ENCODE measurements at places on chromosomes 13 and 19.

DNA sequence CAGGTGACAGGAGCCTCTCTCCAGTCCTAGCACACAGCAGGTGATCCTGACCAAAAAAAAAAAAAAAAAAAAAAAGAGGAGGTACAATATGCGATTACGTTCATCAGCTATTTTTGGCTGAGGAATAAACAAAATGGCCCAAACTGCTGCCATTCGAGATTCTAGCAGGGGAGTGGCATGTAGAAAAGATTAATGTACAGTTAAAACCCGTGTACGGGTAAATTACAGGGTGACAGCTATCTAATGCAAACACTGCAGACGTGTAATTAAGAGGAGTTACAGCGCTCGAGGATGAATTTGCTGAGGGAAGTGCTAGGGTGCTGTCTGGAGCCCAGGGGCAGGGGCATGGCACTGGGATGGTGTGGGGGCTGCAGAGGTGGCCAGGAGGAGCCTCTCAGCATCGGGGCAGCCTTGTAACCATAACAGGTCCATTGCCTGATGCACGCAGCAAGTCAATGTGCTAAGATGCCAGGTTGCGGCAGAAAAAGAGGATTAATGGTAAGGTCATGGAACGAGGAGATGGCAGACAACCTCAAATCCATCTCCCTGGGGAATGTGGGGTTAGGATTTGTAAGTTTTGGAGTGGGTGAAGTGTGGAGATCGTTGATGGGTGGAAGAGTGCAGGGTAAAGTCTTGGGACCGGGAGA, 17.4 kb downstream of the CHST8 start:
- no peak for DNase-seq

- no peak for DNase-seq
Observed at GRCh38 chr13:62908321-62908720, 1492.7 kb upstream of the PCDH20 start.

DNA sequence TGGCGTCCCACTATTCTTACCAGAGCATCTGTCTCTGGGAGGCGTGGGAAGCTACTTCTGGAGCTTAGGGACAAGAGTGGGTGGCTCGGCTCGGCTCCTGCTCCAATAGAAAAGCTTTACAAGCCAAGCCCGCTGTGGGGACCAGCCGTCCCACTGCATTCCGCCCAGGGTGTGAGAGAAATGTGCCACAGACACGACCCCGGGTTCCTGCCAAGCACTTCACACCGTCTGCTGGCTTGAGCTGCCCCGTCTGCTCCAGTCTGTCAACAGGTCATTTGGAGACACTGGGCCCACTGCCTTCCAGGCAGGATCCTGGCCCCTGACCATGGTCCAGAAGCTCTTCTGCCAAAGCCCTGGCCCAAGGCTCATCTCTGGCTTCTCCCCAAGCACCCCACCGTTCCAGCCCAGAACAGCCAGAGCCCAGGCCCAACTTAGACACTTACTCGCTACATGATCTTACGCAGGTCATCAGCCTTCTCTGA, 6.5 kb upstream of the FKRP start:
- DNase-seq = no peak

DNA sequence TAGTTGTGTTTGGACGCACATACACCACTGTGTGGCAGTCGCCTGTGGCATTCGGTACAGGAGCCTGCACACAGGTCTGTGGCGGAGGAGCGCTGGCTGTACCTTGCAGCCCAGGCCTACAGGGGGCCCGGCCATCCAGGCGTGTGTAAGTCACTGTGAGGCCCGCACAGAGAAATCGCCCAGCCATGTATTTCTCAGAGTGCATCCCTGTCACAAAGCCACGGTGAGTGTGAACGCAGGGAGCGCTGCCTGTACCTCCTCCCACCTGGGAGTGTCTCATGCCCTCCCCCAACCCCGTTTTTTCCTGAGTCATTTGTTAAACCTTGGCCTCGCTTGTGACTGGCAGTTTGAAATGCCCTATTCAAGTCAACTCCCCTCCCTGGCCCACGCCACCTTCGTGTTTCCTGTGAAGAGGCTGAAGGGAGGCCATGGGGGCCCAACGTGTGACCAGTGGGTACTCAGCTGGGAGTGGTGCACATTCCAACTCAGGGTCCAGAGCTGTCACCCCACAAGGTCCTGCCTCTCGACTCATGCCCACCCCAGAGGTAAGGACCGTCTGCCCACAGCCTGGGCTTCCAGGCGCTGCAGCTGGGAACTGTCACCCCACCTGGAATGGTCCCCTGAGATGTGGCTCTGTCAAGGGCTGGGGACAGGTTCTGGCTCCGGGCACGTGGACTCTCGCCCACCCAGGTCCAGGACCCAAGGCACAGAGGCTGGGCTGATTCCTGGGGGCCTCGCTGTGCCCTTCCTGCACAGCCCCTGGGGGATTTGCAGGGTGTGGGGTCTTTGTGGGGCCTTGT, 11.6 kb upstream of the RASA3 start:
- no peak for DNase-seq

GRCh38 chr19:4807188-4807587, 15.7 kb downstream of the FEM1A start:
- DNase-seq = no peak

DNA sequence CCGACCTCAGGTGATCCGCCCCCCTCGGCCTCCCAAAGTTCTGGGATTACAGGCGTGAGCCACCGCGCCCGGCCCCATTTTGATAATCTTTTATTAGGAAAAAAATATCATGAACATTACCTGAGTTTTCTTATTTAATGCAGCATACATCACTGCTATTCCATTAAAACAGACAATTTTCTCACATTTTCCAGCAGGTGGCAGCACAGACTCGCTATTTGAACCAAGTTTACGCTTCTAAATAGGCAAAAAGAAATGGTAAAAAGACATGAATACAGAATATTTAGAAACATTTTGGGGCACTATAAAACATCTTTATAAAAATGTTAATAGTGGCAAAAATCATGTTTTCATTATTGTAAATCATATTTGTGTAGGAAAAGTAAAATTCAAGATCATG, 903.1 kb downstream of the SLITRK6 start:
- DNase-seq = peak; percentile 20

- no peak for DNase-seq
Observed at GRCh38 chr13:24355103-24355502, 45.7 kb downstream of the C1QTNF9 start.

DNA sequence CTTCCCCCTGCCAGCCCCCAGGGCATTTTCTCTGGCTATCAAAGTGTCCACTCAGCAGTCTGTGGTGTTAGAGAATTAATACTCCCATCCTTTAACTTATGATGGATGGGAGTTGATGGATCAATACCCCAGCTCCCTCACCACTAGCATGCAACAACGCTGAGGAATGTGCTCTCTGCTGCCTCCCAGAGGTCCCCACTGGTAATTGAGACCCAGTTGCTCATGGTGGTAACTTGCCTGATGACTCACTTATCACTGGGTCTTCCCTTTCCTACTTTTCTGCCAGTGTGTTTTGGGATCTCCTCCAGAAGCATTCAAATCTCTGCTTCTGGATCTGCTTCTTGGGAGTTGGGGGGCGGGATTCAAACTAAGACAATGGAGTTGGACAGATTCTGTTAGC, 20.3 kb upstream of the CACNA1A start:
- DNase-seq = no peak

GRCh38 chr19:7326105-7326877, 22.4 kb upstream of the ARHGEF18 start:
- no peak for DNase-seq

- DNase-seq = no peak
Observed at GRCh38 chr13:21429211-21429610, 29.9 kb downstream of the ZDHHC20 start.

DNA sequence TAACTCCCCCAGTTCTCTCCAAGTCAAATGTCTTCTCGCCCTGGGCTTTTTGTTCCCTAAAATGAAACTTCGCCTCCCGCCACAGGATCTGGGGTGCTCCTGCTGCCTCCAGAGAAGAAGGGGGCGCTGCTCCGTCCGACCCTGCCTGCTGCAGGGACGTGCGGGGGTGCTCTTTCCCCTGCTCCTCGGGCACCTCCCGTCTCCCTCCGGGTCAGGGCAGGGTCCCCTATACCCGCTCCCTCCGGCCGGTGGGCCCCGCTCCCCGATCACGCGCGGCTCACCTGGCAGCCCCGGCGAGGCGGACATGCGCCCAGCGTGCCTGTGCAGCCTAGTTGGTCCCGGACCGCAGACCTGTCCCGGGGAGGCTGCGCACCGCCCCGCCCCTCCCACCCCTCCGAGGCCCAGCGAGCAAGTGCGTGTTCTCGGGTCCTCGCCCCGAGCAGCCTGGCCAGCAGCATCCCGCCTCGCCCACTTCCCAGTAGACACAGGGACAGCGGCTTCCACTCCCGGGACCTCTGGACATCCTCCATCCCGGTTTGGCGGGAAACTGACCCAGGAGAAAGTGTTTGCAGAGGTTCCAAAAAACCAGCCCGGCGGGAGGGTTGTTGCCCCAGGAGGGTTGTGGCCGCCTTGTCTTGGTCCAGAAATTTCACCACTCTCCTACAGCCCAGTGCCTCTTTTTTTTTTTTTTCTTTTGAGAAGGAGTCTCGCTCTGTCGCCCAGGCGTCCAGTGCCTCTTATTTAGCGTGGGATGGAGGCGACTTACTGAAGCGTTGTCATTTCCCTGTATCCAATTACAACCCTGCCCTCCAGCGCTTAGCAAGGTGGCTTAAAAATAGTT, at the start of gene OXGR1:
Gene OXGR1, minus strand, starts transcription at position 460 of the 841 bp plus-strand sequence. CDS start 6,717 bp downstream, outside the sequence.
- DNase-seq = peak; percentile 9

GRCh38 chr19:49954933-49955332, 6.0 kb downstream of the SIGLEC11 start:
- no peak for DNase-seq

DNA sequence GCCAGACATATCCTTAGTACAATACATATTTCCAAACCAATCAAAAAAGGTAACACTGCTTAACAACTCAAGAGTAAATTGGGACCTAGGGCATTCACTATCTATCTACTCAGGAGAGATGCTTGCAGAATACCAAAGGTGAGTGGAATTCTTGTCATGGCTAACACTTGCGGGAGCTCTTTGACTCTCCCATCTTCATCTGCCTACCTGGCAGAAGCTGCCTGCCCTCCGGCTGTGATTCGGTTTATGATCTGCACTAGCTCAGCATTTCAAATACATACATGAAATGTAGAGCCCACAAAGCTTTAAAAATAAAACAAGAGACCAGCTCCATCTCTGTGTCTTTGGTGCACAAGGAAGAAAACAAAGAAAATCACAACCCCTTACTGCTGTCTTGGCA, 127.3 kb downstream of the STARD13 start:
- no peak for DNase-seq

- no peak for DNase-seq
Observed at GRCh38 chr19:23779645-23780044, 21.0 kb upstream of the ZNF681 start.

- peak; percentile 28 for DNase-seq
Observed at GRCh38 chr19:6222884-6223283, 56.9 kb downstream of the MLLT1 start.

DNA sequence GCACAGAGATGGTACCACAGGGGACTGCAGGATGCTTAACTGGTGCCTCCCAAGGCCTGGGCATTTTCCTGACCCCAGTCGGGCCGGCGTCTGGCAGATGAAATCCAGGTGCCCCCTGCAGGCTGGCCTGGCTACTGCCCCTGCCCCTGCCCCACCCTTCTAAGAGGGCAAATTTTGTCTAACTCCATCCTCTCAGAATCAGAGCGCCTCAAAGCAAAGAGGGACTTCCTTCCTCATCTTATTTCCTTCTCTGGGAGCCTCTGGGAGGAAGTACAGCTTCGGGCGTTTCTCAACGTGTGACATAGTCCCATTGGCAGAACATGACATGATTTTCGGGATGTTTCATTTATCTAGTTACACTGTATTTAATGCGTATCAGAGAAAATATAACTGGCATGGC, 2.7 kb downstream of the PRKACA start:
- DNase-seq = no peak

- DNase-seq = no peak
Observed at GRCh38 chr13:70747262-70747661, 639.0 kb upstream of the KLHL1 start.

DNA sequence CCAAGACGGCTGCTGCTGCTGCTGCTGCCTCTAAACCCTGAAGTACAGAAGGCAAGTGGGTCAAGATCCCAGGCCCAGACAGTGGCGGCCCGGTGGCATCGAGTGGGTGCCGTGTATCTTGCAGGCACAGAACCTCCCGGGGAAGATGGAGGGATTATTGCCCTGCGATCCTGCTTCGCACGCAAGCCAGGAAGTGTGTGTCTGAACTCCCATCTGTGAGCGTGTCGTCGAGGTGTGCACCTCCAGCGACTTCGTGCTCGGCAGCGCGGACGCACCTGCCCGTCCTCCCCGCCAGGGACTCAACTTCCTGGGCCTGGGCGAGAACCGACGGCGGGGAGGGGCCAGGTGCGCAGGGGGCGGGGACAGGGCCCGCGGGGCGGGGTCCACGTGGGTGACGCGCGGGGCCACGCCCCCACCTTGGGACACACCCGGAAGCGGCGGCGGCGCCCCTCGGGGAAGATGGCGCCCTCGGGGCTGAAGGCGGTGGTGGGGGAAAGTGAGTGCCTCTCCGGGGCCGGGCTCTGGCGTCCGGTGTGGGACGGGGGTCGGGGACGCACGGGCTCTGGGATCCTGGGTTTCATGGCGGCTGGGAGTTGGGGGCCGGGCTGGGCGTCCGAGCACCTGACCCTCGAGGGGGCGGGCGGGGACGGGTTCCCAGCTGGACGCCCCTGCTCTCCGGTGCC, at the start of gene STXBP2:
Gene STXBP2, plus strand, starts transcription at position 420 of the 683 bp plus-strand sequence. Its CDS starts 40 bp downstream, at position 460.
- DNase-seq = peak; percentile 33

- no peak for DNase-seq
Observed at GRCh38 chr19:44866664-44867063, 20.6 kb downstream of the NECTIN2 start.

GRCh38 chr19:43765109-43765876, 10.5 kb upstream of the SMG9 start:
- peak; percentile 93 for DNase-seq

DNA sequence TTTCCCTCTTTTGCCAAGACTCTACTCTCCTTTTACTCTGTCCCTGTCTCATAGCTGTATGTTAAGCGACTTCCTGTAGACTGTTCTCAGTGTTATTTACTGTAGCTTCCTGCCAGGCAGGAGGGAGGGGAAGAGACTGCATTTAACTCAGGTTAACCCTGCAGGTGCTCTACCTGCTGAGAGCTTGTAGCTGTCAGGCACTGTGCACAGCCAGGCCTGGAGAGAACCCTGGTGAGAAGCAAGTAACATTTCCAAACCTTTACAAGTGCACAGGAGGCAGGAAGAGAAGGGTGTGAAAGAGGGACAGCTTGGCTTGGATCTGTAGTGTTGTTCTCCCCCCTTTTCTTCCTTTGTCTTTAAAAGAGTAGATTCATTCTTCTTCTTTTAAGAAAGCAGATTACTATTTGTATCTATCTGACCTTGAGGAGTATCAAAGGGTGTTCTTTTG, 167.1 kb downstream of the LMO7 start:
- no peak for DNase-seq

DNA sequence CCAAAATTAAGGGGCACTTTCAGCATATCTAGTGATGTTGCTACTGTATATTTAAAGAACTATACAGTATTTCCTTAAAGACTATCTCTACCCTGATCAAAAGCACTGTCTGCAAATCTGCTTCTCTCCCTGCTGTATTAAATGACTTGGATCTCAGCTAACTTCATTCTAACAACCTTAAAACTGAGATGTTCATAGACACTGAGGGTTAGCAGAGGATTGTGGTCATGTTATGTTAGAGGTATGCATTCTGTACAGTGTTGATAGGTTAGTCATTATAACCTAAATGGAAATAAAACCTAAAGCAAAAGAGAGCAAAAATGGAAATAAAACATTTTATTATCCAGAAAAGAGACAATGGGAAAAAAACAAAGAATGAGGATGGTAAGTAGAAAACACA, 9.9 kb downstream of the GPR183 start:
- DNase-seq = no peak

- DNase-seq = no peak
Observed at GRCh38 chr13:40648040-40648439, 18.4 kb downstream of the FOXO1 start.

- no peak for DNase-seq
Observed at GRCh38 chr19:17646441-17646840, 41.7 kb downstream of the UNC13A start.
